ENCODE measurements at places on chromosomes 2 and 18.

DNA sequence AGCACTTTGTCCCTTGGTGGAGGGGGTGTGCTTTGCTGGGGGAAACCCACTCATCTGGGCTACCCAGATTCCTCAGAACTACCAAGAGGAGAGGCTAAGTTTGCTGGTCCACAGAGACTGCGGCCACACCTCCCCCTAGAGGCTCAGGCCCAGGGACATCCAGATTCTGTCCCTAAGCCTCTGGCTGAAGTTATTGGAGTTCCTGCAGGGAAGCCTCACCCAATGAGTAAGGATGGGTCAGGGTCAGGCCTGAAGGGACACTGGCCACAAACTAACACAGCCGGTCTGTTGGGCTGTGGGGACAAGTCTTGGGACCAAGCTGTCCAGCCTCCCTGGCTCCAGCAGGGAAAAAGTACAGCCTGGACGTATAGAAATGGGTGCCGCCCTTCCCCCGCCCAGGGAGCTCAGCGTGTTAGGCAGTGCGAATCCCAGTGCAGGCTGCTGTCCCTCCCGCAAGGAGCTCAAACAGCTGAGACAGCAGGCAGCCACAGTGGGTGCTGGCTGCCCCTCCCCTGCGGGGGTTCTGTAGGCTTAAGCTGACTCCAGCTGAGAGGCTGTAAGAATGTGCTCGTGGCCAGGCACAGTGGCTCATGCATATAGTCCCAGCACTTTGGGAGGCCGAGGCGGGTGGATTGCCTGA, 86.9 kb upstream of the ARL5A start:
- DNase-seq, result no peak

GRCh38 chr18:52333860-52334259, 6.1 kb upstream of the DCC start:
- DNase-seq, result no peak

GRCh38 chr18:8899000-8899399, 193.6 kb downstream of the MTCL1 start:
- DNase-seq, result peak; percentile 80

DNA sequence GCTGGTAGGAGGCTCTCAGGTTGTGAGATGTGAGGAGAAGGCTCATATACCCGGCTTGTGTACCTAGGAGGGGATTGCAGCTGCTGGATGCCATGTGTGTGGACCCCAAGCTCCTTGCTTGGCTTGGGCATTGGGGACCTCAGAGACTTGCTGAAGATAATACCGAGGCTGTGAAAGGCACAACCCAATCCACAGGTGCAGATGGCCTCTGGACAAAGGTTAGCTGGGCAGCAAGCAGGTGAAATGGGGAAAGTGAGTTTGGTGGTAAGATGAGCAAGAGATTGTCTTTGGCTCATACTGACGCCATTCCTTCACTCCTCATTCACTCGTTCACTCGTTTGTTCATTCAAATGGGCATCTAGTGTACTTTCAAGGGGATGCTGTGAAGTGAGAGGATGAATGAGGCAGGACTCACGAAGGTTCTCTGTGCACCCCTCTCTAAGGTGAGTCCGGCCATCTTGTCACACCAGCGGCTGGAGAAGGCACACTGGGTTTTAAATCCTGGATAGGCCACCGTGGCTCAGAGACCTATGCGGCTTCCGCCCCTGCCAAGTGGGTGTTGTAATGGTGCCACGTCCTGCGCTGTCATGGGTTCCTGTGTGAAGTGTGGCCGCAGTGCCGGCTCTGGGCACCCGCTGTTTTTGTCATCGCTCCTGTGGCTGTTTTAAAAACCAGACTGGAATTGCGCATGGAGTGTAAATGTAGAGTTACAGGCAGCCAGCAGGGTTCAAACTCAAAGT, 13.7 kb downstream of the FBLN7 start:
- no peak for DNase-seq

GRCh38 chr18:61989138-61989537, 96.3 kb upstream of the RNF152 start:
- DNase-seq, result no peak

- DNase-seq, result no peak
Observed at GRCh38 chr2:241870611-241871537, 1.3 kb downstream of the RTP5 start.

DNA sequence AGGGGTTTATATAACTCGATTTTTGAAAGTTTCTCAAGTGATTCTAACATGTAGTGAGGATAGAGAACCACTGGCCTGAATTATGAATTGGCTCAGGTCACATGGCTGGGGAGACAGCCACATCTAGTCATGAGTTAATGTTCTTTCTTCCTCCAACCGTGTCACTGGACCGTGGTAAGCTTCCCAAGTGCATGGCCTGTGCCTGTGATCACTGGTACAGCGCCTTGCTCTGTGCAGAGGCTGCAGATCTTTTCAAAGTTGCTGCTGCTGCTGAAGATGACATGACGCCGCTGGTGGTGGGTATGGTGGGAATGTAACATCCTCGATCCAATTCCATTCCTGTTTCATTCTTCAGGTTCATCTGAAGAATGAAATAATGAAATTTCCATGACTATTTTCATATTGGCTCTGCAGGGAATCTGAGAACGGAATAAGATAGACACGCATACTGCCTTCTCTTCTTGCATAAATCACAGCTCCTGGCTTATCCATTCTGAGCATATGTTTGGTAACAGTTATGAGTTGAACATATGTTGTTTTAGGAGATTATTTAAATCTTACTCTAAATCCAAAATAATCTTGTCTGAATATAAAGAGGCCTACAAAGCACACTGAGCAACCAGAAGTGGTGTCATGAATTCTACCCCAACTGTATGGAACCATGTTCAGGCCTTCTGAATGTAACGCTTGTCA, 100.5 kb upstream of the THSD7B start:
- DNase-seq, result peak; percentile 91

DNA sequence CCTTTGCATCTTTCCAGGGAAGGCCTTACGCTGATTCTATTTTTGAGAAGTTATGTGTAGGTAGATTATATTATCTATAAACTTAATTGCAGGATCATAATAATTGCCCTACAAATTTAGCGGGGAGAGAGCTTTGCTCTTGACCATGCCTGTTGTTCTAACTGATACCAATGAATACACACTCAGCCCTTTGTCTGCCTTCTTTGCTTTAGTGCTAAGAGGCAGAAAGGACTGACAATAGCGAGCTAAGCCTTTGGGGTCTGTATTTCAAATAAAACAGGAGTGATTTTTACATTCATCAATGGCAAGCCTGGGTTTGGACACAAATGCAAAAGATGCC, 115.3 kb upstream of the STON1 start:
- DNase-seq, result no peak

DNA sequence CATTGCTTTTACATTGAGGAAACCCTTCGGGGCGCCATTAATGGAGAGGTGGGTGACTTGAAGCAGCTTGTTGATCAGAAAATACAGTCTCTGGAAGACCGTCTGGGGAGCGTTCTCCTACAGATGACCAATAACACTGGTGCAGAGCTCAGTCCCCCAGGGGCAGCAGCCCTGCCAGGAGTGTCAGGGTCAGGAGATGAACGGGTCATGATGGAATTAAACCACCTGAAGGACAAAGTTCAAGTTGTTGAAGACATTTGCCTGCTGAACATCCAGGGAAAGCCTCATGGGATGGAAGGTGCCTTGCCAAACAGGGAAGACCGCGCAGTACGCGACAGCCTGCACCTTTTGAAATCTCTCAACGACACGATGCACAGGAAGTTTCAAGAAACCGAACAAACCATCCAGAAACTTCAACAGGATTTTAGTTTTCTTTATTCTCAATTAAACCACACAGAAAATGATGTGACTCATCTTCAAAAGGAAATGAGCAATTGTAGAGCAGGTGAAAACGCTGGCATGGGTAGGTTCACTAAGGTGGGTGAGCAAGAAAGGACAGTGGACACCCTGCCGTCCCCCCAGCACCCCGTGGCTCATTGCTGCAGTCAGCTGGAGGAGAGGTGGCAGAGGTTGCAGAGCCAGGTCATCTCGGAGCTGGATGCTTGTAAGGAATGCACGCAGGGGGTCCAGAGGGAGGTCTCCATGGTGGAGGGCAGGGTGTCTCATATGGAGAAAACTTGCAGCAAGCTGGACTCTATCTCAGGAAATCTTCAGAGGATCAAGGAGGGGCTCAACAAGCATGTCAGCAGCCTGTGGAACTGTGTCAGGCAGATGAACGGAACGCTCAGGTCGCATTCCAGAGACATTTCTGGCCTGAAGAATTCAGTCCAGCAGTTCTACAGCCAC, 45.0 kb downstream of the EMILIN2 start:
- no peak for DNase-seq

- DNase-seq, result no peak
Observed at GRCh38 chr2:80687524-80687923, 383.0 kb upstream of the LRRTM1 start.

DNA sequence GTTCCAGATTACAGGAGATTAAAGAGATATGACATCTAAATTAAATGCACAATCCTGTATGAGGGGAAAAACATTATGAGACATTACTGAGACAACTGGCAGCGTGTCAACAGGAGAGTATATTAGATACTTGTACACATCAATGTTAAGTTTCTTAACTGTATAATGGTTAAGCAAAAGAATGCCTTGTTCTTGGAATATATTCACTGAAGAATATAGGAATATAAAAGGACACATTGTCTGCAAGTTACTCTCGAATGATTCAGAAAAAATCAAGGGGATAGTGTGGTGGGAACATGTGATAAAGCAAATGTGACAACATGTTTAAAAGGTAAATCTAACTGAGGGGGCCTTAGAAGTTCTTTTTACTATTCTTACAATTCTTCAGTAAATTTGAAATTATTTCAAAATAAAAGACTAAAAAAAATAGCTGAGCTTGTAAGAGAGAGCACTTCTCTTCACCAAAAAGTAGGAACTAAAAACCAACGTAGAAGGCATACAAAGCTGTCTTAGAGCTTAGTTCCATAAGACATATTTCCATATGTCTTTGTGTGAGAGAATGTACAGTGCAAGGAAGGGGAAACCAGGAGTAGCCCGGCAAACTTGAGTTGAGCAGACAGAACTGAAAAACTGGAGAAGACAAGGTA, 7.5 kb downstream of the WDPCP start:
- DNase-seq, result no peak

DNA sequence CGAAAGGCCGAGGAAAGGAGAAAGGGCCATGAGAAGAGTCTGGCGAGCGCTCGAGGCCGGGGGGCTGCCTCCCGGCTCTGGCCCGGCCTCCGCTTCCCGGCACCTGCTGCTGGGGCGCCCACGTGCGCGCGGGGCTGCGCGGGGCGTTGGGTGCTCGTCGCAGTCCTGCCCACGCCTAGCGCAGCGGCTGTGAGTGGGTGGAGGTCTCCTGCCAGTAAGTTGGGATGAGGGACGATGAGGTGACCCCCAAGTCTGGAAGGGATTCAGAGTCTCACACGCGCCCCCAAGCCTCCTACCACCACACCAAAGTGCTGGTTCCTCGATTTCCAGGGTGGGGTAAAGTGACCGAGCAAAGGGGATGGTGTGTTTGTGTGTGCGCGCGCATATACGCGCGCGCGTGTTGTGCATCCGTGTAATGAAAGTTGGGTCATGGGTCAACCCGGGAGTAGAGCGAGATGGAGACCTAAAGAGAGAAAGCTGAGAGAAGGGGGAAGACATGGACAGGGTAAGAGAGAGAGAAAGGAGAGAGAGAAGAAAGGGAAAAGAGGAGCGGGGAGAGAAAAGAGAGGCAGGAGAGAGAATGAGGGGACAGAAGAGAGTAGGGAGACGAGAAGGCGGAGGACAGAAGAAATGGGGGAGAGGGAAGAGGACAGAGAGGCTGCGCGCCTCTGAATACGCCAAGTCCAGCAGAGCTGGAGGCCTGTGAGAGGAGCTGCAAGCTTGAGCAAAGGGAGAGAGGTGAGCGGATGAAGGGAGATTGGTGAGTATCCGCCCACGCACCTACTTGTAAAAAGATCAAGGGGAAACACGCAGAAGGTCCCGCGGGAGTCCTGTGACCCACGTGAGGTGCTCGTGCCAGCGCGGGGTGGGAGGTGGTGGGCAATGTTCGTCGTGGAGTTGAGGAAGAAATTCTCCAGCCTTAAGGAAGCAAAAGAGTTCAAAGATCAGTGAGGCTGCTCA, 1.7 kb upstream of the NETO1 start:
- DNase-seq, result peak; percentile 17

DNA sequence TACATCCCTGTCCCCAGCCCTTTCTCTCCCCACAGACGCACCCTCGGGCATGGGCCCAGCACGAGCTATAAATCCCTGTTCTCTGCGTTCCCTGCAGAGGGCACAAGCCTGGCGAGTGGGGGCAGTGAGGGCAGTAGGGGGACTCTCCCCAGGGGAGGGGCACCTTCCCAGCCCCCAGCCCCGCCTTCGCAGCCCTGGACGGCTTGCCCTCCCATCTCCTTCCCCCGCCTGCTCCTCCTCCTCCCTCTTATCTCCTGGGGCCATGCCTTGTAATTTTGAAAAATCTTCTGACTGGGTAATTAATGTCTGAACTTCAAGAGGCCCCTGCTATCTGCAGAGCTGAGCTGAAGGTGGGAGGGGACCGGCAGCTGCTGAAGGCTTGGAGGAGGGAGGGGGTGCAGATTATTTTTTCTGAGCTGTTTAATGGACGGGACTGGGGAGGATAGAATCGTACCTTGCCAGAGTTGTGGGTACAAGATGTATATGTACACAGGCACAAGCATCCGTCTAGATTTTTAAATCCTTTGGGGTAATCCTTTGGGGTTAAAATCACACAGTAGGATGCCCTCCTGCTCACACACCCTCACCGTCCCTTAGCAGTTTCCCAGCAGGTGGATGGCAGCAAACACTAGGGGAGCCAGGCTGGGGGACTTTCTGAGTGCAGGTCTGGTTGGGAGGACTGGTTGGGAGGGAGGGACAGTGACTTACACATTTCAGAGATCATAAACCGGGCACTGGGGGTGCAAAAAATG, 121.9 kb downstream of the SMAD7 start:
- peak; percentile 67 for DNase-seq

DNA sequence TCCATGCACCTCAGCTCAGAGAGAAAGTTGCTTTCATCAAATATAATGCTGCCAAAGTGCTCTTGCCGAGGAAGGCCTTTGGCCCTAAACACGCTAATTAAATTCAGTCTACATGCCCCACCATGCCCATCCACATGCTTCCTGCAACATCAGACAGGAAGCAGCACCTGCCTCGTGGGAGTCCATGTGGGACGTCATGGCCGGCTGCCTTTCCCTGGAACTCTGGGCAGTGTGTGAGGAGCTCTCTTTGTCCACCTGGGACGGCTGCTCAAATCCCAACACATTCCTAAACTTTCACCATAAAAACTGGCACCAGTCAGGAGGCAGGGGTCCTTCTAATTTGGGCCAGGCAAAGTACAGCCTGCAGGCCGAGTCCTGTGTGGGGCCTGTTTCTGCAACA, 23.1 kb downstream of the FAM178B start:
- no peak for DNase-seq

DNA sequence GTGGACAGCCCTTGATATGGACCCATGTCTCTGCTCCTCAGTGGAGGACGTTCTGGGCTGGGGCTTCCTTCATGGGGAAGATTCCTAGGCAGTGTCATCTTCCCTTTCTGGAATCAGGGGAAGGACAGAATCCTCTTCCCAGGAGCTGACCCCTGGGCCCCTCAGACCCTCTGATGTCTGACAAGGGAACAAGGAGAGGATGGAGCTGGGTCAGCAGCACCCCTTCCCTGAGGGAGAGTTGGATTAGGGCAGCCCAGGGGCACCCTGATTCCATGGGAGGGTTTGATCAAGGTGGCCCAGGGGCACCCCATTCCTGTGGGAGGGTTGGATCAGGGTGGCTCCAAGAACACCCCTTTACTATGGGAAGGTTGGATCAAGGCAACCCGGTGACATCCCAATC, 86.5 kb downstream of the ACKR3 start:
- no peak for DNase-seq
